Stimulated activated CD8-positive, alpha-beta memory T cell treated with anti-CD3 and anti-CD28 coated beads, Interleukin-4, amount 100 ng/mL, for 1 hour (primary cell): ENCODE measurements at places on chromosomes 13 and 19.

DNA sequence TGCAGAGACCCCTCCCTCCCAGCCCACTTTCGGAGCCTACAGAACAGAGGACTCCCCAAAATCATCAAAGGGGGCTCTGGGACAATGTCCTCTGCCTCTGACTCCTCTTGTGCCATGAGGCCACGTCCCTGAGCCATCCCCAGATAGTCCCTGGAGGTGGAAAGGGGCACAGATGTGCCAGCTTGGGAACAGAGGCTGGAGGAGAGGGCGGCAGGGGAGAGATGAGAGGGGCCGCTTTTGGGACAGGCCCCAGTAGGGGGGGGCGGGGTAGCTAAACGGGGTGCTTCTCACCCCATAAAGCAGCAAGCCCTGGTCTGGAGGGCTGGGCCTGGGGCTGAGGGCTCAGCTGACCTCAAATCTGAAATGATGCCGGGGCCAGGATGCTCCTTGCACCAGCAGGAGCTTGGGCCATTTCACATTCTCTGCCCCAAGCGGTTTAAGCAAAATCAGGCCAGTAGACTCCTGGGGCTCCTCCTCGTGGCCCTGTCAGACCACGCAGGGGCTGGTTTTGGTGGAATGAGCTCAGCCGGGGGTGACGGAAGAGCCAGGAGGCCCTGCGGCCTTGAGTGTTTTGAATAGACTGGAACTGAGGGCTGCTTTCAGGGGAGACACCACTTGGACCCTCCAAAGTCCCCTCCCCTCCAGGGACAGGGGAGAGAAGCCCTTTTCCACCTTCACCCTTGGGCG is 27.1 kb downstream of the ONECUT3 start:
- no peak for DNase-seq

DNA sequence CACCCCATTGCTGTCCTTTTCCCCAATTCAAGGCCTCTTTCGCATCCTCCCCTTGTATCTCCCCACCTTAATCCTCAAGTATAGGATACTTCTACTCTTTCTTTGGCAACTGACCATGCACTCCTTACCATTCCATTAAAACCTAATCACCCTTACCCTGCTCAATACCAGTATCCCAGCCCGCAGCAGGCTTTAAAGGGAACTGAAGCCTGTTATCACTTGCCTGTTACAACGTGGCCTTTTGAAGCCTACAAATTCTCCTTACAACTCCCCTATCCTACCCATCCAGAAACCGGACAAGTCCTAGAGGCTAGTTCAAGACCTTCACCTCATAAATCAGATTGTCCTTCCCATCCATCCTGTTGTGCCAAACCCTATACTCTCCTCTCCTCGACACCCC is 16.2 kb upstream of the OR10H1 start:
- DNase-seq, result no peak

DNA sequence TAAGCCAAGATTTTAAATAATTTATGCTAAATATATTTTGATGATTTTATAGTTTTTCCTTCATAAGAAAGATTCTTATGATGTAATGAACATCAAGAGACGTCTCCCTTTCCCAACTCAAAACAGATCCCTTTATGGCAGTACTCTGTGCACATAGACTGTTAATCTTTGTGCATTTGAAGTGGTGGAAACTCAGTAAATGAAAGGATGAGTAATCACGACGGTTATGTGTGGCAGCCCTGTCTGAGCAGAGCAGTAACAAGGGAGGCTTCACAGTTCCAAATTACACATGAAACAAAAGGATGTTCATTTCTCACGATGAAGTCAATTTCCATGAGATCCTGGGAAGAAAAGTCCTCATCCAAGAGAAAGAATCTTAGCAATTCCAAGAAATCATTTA is 498.1 kb downstream of the KLF5 start:
- DNase-seq, result no peak

- DNase-seq, result no peak
These were observed 113.5 kb downstream of the COL4A2 start for GRCh38 chr13:110420626-110421025.

DNA sequence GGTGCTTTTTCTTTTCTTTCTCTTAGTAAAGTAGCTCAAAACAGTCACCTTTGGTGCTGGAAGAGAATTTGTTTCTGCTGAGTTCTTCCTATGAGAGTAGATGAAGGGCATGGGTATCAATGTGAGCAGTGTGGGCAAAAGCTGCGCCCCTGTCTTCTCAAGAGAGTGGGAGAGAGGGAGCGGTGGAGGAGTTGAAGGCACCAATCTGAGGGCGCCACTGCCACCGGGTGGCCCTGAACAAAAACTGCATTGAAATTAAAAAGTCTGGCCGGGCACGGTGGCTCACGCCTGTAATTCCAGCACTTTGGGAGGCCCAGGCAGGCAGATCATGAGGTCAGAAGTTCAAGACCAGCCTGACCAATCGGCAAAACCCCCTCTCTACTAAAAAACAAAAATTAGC is 28.7 kb upstream of the EPHX3 start:
- no peak for DNase-seq

GRCh38 chr13:36157480-36157879 is 26.3 kb upstream of the DCLK1 start:
- no peak for DNase-seq

GRCh38 chr13:51638216-51638871 is 54.1 kb downstream of the WDFY2 start:
- DNase-seq, result no peak

GRCh38 chr13:67438465-67438864 is 208.3 kb upstream of the PCDH9 start:
- DNase-seq, result no peak

DNA sequence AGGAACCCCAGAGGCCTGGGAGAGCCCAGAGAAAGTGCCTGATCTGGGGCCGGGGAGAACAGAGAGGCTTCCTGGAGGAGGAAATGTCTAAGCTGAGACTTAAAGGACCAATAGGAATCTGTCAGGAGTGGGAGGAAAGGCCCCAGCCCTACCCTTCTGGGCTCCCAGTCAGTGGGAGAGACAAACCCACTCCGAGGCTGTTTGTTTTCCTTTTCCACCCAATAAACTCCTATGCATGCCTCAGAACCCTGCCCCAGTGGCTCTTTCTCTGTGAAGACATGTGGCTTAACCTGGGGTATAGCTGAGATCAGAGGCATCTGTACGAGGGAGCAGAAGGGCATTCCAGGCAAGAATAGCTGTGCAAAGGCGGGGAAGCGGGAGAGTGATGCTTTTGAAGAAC is 1.9 kb downstream of the MEGF8 start:
- DNase-seq, result no peak

- no peak for DNase-seq
These were observed 50.8 kb upstream of the HTR2A start for GRCh38 chr13:46947425-46948191.

- no peak for DNase-seq
These were observed 89.7 kb upstream of the TRPC4 start for GRCh38 chr13:37959284-37959683.

DNA sequence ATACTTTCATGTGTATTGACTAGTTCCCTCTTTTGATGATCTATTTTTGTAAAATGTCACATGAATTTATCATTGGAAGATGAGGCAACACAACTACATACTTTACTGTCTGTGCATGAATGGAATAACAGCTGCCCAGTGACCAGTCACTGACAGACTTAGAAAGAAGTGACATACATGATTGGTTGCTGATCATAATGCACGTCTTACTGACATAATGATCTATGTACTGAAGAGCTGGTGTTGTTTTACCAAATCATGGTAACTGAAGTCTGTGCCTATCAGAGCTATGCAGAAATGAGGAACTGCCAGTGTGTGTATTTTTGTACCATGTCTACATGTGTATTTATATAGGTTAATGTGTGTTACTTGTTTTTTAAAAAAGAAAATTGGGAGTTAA is 26.5 kb downstream of the GPR18 start:
- no peak for DNase-seq

DNA sequence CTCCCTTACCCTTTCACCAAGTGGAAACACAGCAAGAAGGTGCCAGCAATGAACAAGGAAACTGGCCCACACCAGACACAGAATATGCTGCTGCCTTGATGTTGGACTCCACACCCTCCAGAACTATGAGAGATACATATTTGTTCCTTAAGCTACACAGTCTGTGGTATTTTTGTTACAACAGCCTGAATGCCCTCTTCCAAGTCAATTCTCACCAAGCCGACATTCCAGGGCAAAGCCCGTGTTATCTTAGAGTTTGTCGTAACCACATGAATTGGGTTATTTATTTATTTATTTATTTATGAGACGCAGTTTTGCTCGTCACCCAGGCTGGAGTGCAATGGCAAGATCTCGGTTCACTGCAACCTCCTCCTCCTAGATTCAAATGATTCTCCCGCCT is 14.9 kb downstream of the FGF21 start:
- DNase-seq, result no peak

DNA sequence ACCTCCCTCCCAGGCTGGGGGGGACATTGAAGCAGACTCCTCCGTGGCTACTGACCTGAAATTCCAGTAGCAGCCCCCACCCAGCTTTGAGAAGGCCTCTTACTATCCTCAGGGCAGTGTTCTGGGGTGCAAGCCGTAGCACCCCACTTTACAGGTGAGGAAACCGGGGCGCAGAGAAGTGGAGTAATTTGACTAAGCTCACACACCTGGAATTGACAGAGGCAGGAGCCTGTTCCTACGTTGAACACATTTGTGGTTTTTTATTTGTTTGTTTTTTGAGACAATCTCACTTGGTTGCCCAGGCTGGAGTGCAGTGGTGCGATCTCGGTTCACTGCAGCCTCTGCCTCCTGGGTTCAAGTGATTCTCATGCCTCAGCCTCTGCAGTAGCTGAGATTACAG is 14.6 kb upstream of the S1PR4 start:
- DNase-seq, result no peak

- no peak for DNase-seq
These were observed 165.2 kb downstream of the URI1 start for GRCh38 chr19:30107251-30107650.

GRCh38 chr19:7817801-7818200 is 12.2 kb upstream of the EVI5L start:
- no peak for DNase-seq

DNA sequence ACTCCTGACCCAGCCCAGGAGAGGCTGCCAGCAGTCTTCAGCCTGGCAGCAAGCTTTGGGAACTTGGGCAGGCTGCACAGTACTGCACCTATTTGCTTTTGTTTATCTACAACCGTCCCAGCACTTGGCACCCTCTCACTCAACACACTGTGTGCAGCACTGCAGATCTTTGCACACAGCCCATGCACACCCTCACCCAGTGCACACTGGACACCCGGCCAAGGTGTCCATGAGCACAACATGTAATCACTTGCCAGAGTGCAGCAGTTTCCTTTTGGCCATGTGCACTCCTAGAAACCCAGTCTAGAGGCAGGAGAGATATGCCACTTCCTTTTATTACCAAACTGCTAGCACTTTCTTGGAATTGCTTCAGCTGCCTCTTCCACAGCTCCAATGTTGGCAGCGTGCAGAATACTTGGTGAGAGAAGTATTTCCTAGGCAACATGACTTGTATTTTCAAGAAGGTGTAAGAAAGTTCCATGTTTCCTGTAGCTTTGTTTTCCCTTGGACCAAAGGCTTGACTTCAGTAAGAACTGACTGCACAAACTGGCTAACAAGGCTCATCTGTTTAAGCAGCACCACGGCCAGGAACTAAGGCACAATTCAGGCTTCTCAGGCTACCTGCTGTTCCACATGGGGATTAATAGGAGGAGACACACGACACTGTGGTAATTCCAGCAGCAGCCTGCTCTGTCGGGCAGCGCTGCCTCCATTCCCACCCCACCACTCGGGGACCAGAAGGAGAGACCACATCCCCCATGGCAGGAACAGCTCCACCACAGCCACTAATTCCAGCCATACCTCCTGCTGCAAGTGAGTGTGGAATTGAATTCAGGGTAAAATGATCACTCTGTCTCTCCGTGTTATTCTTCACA is 15.3 kb downstream of the ATP7B start:
- DNase-seq, result no peak

DNA sequence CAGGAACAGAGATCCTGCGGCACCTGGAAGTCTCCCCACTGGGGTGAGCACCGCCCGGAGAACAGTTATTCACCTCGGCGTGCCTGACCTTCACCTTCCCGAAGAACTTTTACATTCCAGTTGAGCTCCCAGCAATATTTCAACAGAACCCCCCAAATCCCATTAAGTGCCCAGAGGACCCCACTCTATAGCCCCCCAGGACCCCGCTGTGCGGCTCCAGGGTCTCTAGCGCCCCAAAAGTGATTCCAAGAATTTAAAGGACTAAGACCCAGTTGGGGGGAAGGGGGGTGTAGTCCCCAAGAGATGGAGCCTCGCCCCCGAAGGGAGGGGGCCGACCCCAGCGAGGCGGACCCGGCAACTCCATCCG is 480 bp downstream of the GPR108 start:
- DNase-seq, result no peak

GRCh38 chr13:88014527-88014926 is 343.4 kb downstream of the SLITRK5 start:
- DNase-seq, result no peak

DNA sequence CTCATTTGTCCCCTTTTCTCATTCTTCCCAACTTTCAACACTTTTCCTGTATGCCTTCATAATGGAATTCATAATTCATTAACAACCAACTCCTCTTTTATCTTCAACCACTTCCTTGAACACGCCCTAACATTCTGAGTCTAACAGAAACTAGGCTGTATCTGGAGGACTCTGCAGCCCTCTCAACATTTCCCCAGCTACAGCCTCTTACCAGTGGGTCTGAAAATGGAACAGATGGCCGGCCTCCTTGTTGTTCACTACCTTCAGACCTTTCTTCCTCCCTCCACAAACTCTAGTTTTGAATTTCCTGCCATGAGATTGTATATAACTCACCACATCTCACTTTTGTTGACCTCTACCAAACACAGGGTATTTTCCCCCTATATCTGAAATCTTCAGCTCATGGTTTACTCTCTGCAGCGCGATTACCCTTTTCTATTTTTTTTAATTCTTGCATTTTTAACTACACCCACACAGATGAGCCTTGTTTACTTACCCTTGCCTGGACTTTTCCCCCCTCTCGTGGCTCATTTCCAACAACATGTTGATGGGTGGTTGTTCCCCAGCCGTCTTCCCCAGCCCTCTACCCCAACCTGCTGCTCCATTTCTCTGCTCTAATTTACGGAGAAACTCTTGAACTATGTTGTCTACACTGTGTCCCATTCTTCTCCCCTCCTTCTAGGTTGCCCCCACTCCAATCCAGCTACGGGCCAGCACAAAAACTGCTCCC is 846 bp downstream of the ZNF790 start:
- no peak for DNase-seq

- no peak for DNase-seq
These were observed 68.6 kb downstream of the DPF1 start for GRCh38 chr19:38155453-38155852.

DNA sequence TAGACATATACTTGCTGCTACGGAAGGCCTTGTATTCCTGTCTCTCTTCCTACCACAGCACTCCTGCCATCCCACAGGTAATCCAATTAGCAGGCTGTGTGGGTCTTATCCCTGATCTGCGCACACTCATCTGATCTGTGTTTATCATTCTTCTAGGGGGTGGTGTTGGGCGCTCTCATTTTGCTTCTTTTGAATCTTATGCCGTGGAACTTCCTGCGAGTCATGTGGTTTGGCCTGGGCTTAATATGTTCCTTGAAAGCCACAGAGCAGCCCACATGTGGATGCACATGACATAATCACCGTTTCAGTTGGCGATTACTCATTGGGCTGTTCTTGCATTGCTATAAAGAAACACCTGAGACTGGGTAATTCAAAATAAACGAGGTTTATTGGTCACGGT is 7.5 kb downstream of the RASA3 start:
- no peak for DNase-seq
